GM19239 (cell line): ENCODE measurements at places on chromosomes 11 and 22.

DNA sequence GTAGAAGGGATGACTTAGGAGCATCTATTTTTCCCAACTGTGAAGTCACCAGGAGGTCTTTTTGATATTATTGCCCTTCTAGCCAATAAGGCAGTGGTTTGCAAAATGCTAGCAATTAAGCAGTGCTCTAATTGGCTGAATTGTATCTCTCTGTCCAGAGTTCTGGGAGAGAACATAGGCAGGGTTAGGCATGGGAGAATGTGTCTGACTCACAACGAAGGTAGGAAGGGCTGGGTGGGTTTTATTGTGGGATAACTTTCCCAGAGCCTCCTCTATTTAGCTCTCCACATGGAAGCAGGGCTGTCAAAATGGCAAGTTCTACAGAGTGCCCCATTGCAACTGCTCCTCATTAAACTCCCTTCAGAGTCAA is 415.9 kb upstream of the CADM1 start:
- DNase-seq, result no peak

GRCh38 chr11:68206211-68206610 is 6.9 kb downstream of the KMT5B start:
- peak; percentile 34 for DNase-seq

DNA sequence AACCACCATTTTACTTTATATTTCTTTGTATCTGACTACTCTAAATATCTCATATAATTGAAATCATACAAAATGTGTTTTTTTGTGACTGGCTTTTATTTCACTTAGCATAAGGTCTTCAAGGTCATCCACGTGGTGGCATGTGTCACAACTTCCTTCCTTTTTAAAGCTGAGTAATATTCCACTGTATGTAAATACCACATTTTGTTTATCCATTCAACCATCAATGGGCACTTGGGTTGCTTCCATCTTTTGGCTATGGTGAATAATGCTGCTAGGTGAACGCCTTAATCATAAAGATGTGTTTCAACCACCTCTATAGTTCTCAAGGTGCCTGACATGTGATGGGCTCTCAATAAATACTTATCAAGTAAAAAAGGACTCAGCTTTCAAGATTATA is 15.5 kb downstream of the RAB30 start:
- DNase-seq, result no peak

GRCh38 chr22:34160141-34160783 is 240.0 kb upstream of the LARGE1 start:
- no peak for DNase-seq

DNA sequence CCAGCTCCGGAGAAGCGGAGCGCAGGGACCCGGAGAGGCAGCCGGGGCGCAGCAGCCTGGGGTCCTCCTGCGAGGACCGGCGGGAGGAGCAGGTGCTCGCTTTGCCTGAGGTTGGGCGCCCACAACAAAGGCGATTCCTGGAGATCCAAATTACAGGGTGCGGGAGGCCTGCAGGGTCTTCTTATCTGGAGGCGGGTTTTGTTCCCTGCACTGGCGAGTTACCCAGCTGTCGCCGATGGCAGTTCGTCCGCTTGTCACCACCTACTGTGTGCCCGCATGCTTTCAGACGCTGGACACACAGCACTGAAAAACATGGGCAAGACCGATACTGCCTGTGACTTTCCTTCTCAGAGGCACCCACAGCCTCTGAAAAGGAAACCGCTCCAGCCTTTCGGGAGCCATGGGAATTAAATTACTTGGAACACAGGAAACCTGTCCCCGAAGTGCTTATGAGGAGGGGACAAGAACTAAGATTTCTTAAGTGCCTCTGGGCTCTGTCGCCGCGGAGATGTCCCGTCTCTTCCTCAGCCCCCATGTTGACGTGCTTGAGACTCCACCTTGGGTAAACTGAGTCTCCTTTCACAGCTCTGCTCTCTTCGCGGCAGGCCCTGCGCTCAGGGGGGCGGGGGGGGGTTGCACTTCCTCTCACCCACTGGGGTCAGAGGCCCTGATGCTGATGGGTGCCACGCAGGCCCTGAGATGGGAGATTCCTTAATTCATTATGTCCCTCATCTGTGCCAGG is 1.3 kb upstream of the ZFTA start:
- DNase-seq, result no peak

DNA sequence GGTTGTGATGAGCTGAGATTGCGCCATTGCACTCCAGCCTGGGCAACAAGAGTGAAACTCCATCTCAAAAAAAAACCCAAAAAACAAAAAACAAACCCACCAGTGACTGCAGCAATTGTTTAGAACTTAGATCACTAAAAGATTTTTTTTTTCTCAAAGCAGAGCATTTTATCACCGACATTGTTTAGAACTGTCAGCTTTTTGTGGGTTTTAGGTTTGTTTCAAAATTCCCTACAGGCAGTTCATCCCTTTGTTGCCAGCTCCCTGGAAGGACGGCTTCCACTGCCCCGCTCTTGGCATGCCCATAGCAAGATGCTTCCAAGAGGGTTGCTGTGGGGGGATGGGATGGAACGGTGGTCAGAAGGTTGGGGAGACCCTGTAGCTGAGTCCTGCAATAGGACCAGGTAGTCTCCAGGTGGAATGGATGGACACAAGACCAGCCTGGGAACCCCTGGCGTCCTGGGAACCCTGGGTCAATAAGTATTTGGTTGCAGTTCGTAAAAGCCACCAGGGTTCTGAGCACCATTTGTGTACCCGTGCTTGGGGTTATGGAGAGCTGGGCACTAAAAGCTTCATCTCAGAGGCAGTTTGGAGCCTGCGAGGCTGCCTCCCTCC is 46.7 kb downstream of the TSPAN18 start:
- no peak for DNase-seq

- no peak for DNase-seq
Observed at GRCh38 chr11:70570693-70571395, 172.5 kb downstream of the CTTN start.

DNA sequence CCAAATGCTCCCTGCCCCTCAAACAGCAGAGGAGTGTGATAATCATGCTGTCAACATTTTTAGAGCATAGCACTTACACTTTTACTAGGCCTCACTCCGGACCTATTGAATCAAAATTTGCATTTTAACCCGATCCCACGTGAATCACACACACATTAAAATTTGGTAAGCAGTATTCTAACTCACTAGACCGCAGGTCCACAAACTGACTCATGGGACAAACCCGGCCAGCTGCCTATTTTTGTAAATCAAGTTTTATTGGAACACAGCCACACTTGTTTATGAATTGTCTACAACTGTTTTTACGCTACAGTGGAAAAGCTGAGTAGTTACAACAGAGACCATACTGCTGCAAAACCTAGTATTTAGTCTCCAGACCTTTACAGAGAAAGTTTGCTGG is 43.3 kb downstream of the SNX19 start:
- DNase-seq, result no peak

DNA sequence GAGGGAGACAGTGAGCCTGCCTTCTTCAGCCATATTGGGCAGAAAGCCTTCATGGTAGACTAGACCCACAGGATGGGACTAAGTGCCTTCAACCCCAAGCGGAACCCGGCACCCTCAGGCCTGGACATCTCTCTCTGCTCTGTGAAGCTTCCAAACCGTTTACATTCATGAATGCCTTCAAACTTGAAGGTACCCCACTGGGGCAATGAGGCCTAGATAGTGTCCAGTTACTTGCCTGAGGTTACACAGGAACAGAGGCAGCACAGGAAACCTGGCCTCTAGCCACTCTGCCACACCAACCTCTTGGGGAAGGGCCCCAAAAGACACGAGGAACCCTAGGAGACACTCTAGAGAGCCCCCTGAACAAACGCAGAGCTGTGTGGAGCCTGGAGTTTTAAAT is 14.5 kb upstream of the CYP2R1 start:
- DNase-seq, result no peak

DNA sequence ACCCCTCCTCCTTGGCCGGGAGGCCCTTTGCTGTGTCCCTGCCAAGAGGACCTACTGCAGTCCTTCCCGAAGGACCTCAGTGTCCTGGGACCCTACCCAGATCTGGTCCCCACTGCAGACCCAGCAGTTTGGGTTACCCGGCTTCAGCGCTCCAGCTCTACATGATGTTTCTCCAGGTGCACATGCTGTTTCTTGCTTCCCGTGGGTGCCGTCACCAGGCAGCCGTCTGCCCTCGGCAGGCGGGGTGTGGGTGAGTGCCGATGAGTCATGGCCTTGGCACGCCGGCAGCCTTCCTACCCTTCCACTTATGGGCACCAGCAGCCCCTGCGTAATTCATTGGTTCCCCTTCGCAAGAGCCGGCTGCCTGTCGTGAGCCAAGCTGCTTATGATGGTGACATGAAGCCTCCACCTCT is 101.8 kb downstream of the BCR start:
- no peak for DNase-seq

- DNase-seq, result no peak
Observed at GRCh38 chr11:116689413-116690127, 83.2 kb downstream of the BUD13 start.

GRCh38 chr11:2296913-2297622 is 4.7 kb downstream of the C11orf21 start:
- no peak for DNase-seq
